NCI-H1436 (cell line): ENCODE measurements at places on chromosomes 2 and 18.

DNA sequence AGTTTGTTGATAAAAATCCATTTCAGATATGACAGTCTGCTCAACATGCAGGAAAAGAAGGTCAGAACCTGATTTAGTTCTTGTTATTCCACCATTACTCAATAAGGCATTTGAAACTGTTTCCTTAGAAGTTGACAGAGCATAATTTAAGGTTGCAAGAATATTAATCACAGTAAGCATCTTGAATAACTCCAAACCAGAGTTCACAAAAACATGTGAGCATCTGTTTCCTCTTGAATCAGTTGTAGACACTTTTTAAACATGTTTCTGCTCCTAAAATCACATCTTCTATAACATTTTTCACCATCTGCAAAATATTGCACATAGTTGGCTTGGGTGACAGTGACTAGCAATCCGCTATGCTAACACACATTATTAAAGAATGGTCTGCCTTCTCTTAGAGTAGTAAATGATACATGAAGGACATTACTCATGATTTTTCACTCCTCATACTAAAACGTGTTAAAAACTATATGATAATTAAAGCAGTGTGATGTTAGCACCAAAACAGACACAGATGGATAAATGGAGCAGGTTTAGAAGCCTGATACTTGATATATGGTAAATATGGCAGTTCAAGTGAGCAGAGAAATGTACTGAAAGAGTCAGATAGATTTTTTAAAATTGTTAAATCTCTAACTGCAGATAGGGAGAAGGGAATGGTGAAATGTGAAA, 30.3 kb downstream of the AKAIN1 start:
- DNase-seq, result no peak

DNA sequence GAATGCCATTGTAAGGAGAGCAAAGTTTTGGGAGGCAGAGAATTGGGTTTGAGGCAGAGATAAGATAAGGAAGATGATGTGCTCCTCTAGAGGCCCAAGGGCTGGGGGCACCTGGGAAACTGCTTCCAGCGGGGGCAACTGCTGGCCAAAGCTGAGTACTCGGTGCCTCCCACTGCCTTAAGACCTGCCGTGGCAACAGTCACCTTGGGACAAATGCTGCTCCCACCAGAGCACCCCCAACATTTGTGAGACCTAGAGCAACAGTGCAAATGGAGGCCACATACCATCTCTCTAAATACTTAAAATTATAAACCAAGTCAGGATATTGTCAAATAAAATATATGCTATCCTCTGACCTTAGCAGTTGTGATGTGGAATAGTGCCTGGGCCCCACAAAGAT, 127.1 kb downstream of the CAPN13 start:
- DNase-seq, result no peak

DNA sequence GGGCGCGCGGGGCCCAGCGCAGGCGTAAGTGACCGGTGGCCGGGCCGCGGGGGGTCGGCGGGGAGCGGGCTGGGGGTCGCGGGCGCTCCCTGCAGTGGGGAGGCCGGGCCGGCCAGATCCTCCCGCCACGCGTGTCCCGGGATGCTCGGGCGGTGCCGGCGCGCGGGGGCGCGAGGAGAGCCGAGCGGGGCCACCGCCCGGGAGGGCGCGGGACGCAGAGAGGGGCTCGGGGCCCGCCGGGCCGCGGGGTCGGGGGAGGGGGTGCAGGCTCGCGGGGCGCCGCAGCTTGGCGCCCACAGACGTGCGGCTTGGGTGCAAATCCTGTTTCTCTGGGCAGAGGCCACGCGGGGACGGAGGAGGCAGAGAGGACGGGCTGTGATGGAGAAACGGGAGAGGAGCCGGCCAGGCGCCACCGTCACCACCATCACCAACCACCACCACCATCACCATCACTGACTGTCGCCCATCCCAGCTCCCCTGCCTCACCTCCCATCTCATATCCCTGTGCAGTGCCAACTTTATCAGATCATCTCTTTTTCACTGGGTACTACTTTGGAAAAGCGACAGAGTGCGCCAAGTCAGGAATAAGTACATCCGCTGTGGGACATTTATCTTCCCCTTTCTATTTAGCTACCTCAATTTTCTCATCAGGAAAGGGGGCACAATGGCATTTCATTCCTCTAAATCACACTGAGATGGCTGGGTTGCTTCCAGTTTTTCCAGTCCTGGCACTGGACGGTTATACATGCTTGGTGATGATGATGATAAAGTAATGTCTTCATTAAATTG, 97.2 kb upstream of the GPR45 start:
- DNase-seq, result no peak

DNA sequence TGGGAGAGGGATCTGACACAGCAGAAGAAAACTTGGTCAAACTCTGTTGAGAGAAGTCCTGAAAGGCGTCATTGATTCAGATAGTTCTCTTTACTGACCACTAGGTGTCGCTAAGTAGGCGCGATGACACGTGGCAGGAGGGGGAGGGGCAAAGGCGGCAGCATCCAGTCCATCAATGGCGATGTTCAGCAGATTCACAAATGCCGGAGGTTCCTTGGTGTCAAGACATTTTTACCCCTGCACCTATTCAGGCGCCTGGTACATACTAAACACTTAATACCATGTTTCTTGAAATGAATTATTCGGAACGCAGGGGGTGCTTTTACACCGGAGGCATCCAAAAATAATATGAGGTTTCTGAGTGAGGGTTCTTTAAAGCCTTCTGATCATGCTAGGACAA, 3.0 kb upstream of the PLEK start:
- peak; percentile 66 for DNase-seq

GRCh38 chr2:121078899-121079298, 206.1 kb downstream of the TFCP2L1 start:
- DNase-seq, result no peak

- no peak for DNase-seq
These were observed 46.4 kb upstream of the RNF152 start for GRCh38 chr18:61939046-61939674.

DNA sequence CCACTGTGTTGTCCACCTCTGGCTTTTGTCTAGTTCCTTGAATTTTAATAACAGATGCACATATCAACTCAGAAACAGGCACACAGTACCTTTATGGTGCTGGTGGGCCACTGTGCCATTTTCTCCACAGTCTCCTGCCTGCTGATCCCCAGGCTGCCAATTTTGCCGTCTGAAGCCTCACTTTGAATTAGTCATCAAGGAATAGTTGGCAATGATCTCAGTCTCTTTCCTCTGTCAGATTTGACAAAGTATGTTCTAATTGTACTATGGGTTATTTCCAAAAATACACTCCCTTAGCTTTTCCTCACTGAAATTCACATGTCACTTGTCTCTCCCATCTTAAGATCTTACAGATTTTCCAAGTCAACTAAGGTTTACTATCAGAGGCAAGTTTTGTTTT, 140.7 kb downstream of the ZNF516 start:
- DNase-seq, result no peak

- DNase-seq, result no peak
These were observed 855.8 kb upstream of the FANCL start for GRCh38 chr2:59096973-59097372.

- DNase-seq, result no peak
These were observed 45.6 kb downstream of the APLF start for GRCh38 chr2:68512966-68513365.

- no peak for DNase-seq
These were observed 584.3 kb downstream of the FBXO15 start for GRCh38 chr18:73563345-73563744.

- DNase-seq, result no peak
These were observed 24.6 kb downstream of the RTN4 start for GRCh38 chr2:55025627-55026026.

- DNase-seq, result no peak
These were observed 60.2 kb downstream of the DNMT3A start for GRCh38 chr2:25281522-25281921.

DNA sequence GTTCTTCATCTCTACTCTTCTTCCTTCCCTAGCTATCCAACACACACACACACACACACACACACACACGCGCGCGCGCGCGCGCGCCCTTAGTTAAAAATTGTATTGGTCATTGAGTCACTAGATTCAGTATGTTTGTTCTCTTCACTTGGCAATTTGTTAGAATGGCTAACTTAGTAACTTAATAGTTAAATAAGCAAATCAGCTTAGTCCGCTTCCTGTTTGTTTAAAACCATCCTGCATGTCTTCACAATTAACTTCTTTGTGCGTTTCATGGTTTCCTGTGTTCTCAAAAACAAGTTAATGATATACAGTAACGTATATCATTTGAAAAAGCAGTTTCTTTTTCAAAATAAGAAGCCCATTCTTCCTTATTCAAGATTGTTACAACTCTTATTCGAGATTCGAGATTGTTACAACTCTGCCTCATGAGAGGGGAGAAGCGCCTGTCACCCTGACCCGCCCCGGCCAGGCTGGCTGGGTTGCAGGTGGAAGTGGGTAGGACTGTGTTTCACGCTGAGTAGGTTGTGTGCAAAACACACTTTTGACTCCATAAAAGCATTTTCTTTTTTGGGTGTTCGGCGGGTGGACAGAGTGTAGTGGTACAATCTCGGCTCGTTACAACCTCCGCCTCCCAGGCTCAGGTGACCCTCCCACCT, 9.5 kb upstream of the CNNM3 start:
- no peak for DNase-seq

DNA sequence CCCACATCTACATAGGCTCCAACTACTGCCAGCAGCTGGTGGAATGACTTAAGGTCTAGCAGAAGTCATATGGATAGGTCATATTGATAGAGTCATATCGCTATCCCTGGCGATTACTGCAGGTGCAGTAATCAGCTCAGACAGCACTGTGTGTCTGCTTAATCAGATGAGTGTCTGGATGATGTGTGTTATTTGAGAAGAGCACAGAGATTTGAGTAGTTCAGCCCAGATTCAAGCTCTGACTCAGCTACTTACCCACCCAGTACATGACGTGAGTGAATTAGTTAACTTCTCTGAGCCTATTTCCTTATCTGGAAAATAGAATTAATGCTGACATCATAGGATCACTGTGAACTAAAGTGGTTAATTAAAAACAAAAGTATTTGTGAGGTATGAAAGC, 78.9 kb downstream of the EHD3 start:
- DNase-seq, result no peak

GRCh38 chr2:121502781-121503180, 27.9 kb upstream of the RNU4ATAC start:
- no peak for DNase-seq

GRCh38 chr2:96693286-96694200, 46.3 kb downstream of the LMAN2L start:
- no peak for DNase-seq

DNA sequence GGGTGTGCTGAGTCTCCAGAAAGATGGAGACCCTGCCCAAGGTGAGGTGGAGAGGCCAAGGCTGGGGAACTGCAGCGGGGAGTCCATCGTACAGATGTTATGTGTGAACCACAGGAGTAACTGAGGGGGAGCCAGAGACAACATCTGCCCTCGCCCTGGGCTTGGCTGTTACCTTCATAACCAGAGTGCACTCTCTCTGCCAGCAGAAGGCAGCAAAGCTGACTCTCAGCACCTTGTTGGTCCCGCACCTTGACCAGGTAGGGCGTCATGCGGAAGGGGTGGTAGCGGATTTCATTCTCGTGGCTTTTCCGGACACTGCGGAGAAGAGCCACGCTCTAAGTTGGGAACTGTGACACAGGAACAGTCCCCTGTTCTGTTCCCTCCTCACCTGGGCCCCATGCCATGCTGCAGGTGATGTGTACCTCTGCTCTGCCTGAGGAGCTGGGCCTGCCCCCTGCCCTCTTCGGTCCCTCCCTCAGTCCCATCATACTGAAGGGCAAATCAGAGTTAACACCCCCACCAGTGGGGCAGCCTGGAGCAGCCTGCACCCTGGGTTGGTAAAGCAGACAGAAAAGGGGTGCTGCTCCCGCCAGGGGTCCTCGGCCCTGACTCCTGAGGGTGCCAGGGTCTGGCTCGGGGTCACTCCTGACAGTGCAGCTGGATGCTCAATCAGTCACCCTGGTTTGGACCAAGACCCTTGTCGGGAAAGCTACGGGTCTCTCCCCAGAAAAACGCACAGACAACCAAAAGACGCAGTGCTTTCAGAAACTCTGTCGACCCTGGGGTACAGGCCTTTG, 20.3 kb downstream of the PER2 start:
- no peak for DNase-seq

DNA sequence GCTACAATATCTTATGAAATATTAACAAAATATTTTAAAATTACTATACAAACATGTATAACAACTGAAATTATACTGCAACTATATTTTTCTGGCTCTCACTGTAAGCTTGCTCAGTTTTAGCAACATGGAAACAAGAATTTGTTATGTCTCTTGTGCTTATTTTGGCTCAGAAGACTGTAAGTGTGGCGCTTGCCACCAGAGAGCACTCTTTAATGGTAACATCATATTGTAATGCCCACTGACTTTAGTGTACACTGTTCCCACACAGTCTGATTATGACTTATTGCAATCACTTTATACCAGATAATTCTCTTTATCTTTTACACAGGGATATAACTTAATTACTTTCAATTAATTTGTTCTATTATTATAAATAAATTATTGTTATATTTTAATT, 1500.6 kb upstream of the TMEFF2 start:
- peak; percentile 57 for DNase-seq

- peak; percentile 4 for DNase-seq
These were observed 70.3 kb upstream of the CWC22 start for GRCh38 chr2:180077295-180077906.

DNA sequence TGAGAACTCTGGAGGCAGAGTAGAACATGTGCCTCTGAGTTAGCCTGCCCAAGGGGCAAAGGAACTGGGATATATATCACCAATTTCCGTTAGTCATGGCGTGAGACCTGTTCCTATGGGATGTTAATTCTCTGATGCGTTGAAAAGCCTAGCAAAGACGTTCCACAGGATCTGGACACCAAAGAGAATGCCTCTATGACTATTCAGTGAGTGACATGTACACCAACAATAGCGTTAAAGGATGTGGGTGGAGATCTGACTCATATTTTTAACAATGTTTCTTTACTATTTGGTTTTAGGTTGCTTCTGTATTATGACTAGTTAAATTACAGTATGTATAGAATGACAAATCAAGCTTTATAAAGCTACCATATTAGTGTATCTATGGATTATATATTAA, 320.9 kb upstream of the MC4R start:
- DNase-seq, result no peak

DNA sequence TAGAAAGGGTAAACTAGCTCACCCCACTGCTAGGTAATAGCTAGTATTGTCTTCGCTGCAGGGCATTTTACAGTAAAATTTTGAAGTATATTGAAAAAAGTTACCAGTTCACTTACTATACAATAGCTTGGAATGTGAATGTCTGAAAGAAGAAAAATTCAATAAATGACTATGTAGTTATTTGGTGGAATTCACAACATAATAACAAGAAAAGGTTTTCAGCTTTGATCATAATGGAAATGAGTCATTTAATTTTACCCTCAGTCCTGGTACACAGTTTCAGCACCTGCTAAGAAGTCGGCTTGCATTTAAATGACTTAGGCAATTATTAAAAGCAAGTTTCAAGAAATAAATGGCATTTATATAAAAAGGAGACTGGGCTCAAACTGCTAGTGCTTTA, 90.4 kb downstream of the NUP35 start:
- DNase-seq, result no peak

DNA sequence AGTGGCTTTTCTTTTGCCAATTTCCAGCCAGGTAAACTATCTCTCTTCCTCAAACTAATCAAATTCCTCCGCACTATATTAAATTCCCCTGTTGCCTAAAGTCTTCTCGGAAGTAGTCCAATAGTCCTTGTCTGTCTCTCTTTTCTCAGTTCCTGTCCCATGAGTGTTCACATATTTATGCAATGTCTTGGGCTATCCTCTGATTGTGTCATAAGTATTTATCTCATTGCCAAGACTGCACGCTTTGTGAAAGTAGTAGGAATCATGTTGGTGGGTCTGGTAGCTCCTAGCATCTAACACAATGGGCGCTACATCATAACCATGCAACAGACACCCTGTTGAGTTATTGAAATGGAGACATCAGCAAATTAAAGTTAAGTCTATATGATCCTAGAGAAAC, 59.9 kb upstream of the POU3F3 start:
- no peak for DNase-seq

GRCh38 chr2:202387608-202388342, 11.6 kb downstream of the BMPR2 start:
- DNase-seq, result no peak
